Hematopoietic multipotent progenitor cell treated with erythropoietin and hydrocortisone succinate and interleukin-3 and kit ligand, for 4 days (in vitro differentiated cells): ENCODE measurements at places on chromosomes 7 and 10.

GRCh38 chr10:27568196-27569175 is 64.4 kb downstream of the RAB18 start:
- no peak for DNase-seq

- peak; percentile 3 for DNase-seq
Measured at GRCh38 chr7:114345494-114345893, 69.1 kb upstream of the FOXP2 start.

GRCh38 chr7:24778543-24779282 is 21.4 kb upstream of the GSDME start:
- peak; percentile 44 for DNase-seq

DNA sequence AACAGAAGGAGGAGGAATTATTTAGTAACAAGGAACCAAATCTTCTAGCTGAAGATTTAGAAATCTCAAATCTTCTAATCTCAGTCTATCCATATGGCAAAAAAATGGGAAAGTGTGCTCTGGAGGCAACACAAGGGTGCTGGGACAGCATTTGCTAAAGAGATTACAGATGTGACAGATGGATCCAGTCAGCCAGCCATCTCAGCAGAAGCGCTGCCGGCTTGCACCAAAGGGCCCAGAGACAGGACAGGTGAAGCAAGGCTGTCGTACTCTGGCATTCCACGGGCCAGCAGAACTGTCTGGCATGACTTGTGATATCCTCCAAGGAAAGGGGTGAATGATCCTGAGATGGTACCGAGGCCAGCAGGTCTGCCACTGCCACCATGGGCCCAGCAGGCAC is 45.7 kb upstream of the GJD4 start:
- no peak for DNase-seq

GRCh38 chr7:40047661-40048060 is 86.8 kb downstream of the MPLKIP start:
- peak; percentile 47 for DNase-seq

DNA sequence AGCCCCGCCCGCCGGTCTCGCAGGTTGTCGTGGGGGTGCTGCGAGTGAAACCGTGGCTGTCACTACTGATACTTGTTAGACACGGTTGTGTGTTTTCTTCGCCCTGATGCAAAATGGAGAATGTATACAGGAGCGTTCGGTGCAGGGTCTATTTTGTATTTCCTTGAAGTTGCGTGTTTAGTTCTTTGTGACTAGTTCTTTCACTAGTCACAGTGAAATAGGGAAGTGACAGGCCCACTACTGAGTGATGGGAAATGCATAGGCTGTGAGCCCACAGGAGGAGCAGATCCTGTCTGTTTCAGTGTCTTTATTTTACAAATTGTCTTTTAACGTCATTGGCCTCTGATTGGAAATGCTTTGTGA is 675 bp downstream of the ABRAXAS2 start:
- peak; percentile 69 for DNase-seq

- no peak for DNase-seq
Measured at GRCh38 chr10:49080965-49081364, 34.4 kb downstream of the VSTM4 start.

- DNase-seq, result no peak
Measured at GRCh38 chr7:106219170-106219569, 65.6 kb downstream of the NAMPT start.

DNA sequence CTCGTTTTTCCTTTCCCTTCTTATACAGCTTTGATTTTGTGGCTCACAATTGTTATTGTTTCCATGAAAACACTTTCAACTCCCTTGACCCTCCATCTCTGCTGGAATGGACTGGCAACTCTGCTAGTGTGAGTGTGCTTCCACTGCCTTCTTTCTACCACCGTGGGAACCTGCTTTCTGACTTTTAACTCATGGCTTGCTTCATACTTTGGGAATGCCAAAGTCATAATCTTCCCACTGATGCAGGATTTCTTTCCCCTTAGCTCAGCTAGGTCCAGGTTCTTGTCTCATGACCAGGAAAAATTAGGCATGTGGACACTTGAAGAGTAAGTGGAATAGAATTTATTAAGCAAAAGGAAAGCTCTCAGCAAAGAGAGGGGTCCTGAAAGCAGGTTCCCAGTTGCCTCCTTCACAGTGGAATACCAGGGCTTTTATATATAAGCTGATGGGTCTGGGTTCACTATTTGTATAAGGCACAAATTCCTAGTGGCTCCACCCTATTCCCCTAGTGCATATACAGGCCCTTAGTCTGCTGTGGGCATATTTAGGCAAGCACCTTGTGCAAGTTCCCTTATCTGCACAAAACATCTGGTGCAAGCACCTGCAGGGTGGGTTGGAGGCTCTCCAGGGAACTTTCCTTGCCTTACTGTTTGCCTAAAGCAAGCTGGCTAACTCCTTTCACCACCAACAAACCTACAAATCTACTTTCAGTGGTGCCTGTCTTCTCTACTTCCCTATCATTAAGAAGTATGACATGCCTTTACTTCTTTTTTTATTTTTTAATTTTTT is 119.5 kb downstream of the CFAP58 start:
- DNase-seq, result peak; percentile 69

- DNase-seq, result no peak
Measured at GRCh38 chr10:98135222-98135899, 904 bp downstream of the R3HCC1L start.

DNA sequence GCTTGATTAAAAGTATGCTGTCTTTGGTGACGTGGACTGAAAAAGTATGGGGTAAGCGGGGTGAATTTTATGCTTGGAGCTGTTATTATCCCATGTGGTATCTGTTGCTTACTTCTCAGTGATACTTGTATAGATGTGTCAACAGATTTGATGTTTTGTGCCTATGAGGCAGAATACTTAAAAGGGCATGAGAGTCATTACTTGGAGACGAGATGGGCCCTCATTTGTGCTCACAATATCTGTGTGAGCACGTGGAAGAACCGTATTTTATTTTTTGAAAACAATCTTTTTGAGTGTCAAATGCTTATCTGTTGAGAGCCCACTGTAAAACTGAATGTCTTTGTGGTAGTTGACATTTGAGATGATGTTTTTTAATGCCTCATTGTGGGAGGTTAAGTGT is 281.9 kb downstream of the EXOC4 start:
- no peak for DNase-seq

DNA sequence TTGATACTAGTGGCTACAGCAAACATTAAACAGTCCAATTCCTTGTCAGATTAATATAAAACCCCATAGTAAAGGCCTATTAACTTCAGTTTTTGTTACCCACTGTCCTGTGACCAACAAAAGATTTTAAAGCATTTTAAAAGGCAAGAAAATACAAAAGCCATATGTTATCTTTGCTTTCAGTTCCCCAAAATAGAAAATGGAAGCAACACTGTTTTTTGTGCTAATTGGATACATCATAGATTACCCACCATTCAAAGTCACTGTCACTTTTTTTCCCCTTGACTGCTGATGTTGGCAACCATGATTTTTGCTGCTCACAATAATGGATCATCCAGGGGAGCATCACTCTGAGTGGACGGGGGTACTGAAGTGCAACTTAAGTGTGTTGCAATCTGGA is 52.4 kb upstream of the TMEM140 start:
- DNase-seq, result no peak

GRCh38 chr7:135974667-135975066 is 2.5 kb downstream of the MTPN start:
- DNase-seq, result no peak

GRCh38 chr7:71770269-71770907 is 638.4 kb downstream of the GALNT17 start:
- peak; percentile 51 for DNase-seq

DNA sequence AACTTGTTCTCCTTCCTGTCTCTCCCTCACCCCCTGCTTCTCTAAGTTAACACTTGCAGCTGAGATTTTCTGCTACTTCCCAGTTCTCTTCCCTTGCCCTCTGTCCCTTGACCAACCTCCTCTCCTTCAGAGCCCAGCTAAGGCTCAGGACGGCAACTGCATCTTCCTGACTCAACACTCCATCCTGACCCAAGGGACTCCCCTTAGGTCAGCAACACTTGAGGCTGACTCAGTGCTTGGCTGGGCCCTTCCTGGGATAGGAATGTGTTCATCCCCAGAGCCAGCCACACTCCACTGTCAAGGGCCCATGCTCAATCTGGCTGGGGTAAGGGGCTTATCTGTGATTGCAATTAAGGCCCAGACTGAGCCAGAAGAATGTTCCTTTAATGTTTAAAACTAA is 3.4 kb downstream of the CALHM2 start:
- no peak for DNase-seq

- DNase-seq, result no peak
Measured at GRCh38 chr7:140349144-140349771, 49.1 kb downstream of the SLC37A3 start.

GRCh38 chr10:822661-823367 is 108.7 kb downstream of the LARP4B start:
- DNase-seq, result peak; percentile 55

- DNase-seq, result no peak
Measured at GRCh38 chr7:14400271-14400670, 410.8 kb upstream of the ETV1 start.

DNA sequence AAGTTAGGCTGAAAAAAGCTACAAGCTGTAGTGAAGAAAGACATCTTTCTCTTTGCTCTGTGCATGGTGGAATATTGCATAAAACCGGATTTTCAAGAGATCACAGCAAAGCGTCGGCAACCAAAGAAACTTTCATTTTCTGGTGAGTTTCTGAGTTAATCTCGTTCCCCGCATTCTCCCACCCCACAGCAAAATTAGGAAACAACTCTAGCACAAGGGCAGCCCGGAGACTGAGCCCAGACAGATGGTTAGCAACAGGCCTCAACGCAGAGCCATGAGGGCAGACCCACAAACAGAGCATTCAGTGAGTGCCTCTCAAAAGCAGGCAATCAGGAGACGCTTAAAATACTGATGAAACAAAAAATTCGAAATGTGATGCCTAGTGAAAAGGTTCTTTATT is 396.1 kb upstream of the KLF6 start:
- DNase-seq, result no peak

DNA sequence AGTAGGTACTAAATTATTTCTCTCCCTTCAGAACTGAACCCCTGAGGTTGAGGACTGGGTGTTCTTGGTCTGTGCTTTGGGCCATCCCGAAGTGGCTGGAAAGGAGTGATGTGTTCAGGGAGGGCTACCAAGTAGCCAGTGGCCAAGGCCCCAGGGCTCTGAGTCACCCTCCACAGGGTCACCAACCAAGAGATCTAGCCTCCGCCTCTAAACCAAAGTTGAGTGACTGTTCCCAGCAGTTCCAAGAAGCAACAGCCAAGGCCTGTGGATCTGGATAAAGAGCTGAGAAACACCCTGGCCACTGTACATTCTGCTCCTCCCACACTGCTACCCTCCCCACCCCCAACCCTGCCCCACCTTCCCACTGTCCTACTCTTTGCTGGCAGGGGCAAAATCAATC is 35.5 kb upstream of the KCNMA1 start:
- DNase-seq, result peak; percentile 15

GRCh38 chr10:1200866-1201807 is 145.0 kb downstream of the WDR37 start:
- no peak for DNase-seq

DNA sequence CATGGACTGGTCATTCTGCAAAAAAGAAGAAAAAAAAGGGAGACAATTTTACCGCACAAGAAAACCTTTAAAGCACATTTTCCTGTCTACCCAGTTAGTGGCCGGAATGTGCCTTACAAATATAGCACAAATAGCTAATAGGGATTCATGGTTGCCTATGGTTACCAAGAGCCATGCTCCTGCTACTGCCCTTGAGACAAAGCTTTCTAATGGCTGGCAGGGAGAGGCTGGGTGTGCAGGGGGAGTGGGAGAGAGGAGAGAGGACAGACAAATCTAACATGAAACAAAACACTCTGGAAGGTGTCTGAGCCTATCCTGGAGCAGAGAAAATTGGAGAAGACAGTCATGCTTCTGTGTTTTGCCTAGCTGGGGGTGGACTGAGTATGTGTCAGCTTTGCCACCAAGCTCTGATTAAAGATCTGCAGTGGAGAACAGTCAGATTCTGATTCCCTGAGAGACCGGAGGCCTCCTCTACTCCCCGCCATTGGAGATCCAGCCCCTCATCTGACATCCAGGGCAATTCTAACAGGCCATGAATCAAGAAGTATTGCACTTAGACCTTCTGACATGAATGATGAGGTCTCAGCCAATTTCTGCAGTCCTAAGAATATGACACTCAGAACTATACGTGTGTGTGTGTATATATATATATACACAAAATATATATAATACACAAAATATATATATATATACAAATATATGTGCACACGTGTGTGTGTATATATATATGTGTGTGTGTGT is 80.2 kb downstream of the PRTFDC1 start:
- no peak for DNase-seq

DNA sequence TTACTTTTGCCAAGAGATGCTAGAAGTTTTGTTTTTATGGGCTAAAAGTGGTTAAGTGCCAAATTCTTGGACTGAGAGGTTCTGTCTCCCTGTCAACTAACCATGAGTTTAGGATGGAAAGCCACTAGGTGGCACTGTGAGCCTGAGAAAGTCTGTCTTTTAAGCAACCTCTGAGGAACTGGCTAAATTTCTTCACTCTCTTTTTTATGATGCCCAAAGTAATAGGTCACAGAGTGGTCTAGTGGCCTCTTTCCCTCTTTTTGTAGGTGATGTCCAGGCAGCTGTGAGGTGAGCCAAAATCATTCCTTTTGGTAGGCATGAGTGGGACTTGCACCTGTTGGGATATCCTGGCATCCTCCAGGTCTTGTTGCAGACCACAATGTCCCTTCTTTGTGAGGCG is 56.8 kb downstream of the SND1 start:
- peak; percentile 90 for DNase-seq

GRCh38 chr10:11907914-11908313 is 84.8 kb downstream of the PROSER2 start:
- no peak for DNase-seq

GRCh38 chr10:99431190-99431760 is 851 bp upstream of the GOT1 start:
- DNase-seq, result peak; percentile 75

- DNase-seq, result no peak
Measured at GRCh38 chr7:101559586-101559985, 69.5 kb downstream of the MYL10 start.

- peak; percentile 21 for DNase-seq
Measured at GRCh38 chr10:98400482-98400881, 14.5 kb downstream of the PYROXD2 start.

DNA sequence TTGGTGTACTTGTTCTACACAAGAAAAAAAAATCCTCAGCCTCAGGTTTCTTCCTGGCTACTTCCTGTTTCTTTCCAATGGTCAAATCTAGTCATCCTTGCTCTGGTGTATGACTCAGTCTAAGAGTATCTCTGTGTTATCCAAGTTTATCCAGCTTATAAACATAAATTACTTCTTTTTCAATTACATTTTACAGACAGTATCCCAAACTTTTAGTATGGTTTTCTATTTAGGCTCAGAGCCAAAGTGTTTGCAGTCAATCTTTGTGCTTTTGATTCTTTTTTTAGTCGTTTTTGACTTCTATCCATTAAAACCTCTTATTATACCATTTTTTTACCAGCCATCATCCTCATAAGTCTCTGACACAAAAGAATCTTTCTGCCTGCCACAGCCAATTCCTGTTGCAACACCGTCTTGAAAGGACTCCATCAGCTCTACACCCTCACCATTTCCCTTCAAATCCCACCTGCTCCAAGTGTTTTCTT is 294.6 kb downstream of the PTEN start:
- peak; percentile 19 for DNase-seq
